ENCODE measurements at places on chromosomes 3 and 15. TPM values are rescaled to one million over a fixed set of nuclear protein-coding genes. Genes with fewer than 3 reads are reported as not detected.

GRCh38 chr3:27680517-27681246 lies 41.4 kb downstream of the EOMES start:
- DNase-seq = no peak

DNA sequence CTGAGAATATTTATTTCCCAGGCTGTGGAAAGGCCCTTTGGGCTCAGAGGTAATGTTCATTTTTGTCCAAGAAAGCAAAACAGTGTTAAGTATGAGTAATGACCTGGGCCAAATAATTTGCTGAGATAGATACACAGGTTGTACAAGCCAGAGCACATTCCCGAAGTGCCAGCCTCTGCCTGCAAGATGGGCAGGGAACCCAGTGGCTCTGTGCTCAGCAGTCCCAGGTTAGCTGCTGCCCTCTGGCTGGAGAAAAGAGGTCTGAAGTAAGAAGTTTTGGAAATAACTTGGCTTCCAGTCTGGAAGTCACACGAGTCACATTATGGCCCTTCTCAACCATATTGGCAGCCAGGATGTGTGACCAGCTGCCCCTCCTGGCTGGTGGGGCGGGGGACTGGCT lies 20.2 kb downstream of the MYZAP start:
- DNase-seq = no peak

- DNase-seq = no peak
Measured at GRCh38 chr3:59940718-59941117, 890.9 kb upstream of the CFAP20DC start.

- DNase-seq = no peak
Measured at GRCh38 chr15:38164507-38164906, 88.1 kb upstream of the SPRED1 start.

DNA sequence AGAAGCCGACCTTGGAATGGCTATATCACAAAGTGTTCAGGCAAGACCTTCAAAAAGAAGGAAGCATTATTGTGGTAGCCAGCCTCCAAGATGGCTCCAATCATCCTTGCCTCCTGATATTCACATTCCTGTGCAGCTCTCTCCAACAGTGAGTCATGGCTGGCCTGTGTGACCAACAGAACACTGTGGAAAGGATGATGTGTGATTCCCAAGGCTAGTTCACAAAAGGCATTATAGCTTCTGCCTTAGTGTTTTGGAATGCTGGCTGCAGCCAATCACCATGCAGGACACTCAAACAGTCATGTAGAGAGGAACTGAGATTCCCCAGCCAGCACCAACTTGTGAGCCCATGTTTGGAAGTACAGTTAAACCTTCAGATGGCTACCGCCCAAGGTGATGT lies 102.6 kb downstream of the EFL1 start:
- peak; percentile 100 for DNase-seq

DNA sequence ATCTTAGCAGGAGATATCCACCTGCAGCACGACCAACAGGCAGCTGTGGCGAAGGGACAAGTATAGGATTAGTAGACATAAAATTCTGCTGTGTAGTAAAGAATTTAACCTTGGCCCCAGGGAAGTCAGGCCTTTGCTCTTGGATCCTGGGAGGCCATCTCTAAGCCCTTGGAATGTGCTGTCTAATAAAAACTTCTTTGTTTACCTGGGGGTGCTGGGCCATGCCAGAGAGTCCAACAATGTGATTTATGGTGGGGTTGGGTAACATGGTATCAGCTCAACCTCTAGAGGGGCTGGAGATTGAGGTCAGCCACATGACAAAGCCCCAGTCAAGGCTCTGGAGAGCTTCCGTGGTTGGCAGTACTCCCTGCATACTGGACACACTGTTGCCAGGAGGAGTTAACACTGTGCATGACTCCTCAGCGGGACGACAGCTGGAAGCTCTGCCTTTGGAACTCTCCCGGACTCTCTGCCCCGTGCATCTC lies 52.4 kb downstream of the HEG1 start:
- peak; percentile 72 for DNase-seq

DNA sequence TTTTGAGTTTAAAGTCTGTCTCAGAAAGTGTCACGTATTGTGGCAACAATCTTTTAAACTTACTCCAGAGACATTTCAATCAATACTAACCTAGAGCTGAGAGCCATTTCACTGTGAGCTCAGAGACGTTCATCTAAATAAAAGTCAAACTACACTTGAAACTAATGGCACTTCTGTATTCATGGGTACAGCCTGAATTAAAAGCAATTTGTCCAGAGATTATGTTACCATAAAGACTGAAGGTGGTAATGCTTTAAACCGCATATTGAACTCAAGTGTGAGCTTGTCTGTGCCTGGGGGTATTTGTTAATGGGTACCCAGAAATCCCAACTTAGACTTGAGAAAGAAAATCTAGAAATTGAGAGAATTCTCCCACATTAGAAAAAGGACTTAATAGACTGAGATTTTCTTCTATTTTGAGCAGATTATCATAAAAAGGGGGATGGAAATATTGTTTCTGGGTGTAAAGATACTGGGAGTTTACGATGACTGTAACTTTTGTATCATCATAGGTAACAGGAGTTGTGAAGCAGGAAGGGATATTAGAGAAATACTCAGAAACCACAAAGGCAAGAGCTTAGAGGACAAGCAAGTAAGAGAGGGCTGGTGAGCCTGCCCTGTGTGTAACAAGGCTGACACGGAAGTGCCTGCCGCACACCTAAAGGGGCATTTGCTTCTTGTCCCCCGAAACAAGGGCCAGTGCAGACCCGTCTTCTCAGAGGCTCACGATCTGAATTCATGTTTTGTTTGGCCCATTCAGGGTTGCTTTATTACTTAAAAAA lies 36.9 kb downstream of the LRIG1 start:
- no peak for DNase-seq

DNA sequence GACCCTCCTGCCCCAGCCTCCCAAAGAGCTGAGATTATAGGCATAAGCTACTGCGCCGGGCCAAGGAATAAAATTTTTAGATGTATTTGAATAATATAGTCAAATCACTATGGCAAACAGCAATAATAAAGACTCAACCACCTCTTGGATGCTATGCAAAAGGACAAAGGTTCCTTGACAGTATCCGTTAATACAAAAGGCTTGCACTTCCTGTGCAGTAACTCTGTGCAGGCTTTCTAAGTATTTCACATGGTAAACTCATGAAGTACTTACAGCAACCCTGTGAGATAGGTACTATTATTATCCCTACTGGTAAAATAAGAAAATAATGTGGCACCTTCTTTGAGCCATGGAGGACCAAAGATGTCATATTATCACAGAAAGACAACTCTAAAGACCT lies 86.8 kb downstream of the SHQ1 start:
- no peak for DNase-seq

GRCh38 chr3:106728315-106729098 lies 648.7 kb upstream of the CCDC54 start:
- DNase-seq = peak; percentile 98

DNA sequence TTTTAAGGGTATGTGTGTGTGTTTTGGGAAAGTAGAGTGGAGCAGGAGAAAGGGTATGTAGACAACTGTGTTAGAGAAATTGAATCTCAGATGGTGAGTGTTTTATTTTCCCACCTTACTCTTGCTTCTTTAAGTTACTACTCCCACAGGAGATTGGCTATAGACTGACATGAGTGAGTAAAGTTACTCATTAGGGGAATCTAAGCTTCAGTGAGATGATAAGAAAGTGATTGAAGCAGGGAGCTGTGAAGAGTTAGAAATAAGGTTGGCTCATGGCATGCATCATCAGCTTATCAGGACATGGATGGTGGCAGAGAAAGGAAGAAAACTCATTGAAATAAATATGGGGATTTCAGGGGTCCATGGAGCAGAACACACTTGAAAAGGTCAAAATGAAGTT lies 88.9 kb downstream of the MBNL1 start:
- DNase-seq = no peak

GRCh38 chr3:28544236-28544635 lies 195.6 kb upstream of the AZI2 start:
- no peak for DNase-seq

GRCh38 chr15:87710406-87710805 lies 546.1 kb downstream of the NTRK3 start:
- peak; percentile 58 for DNase-seq

DNA sequence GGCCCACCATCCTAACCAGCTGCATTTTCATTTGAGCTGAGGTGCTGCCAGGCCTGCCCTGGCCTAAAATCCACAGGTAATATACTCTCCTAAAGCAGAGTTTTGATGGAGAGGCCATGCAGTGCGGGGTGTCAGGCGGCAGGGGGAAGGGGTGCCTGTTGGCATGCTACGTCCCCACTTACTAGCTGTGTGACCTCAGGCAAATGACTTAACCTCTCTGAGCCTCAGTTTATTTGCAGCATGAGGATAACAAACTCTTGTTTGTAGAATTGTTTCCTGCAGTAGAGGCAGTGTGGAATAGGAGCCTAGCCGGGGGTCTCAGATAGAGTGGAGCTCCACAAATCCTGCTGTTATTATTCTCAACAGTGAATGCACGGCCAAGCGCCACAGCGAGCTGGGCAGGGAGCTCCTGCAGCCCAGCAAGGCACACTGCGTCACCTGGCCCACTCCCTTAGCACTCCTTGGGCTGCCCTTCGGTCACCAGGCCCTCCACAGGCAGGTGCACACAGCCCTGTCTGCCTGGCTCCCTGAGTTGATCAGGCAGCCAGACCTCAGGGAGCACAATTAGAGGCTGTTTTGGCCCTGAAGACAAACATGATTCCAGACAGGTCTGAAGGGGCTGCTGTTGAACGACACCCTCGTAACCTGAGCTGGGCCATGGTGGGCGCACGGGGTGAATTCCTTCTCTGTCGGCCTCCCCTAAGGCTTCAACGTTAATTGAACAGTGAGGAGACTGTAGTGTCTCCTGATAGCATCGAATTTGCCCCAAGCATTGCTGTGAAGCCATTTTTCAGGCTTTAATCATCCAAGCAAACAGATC lies 248.8 kb upstream of the LYSMD4 start:
- DNase-seq = no peak

DNA sequence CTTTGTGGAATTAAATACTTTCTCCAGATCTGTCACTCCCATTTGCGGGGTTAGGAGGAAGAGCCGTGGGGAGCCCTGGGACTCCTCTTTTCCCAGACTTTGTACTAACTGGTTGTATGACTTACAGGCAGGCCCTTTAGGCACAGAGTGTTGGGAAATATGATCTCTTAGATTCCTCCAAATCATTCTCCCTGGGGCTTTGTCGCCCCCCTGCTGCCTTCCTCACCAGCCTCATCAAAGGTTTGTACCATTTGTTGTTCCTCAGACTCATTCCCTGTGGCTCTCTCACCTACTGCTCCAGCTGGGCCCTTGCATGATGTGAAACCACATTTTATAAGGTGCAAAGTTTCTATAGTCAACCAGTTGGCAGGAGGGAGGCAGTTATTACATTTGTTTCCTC lies 56.4 kb downstream of the CRYGS start:
- no peak for DNase-seq

DNA sequence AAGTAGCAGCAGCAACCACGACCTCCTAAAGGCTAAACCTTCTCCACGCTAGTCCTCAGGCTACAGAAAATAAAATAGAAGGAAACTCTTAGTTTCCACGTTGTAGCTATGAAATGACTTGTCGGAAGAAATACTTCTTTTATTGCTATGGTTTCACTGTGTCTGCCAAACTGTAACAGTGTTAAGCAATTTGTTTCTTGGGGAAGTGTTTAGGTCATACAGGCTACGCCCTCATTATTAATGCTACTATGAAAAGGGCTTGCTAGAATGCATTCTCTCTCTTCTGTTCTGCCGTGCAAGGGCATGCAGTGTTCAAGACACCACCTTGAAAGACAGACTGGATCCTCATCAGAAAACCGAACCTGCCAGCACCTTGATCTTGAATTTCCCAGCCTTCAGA lies 462.7 kb downstream of the PLOD2 start:
- DNase-seq = no peak

GRCh38 chr3:58021072-58021959 lies 13.1 kb downstream of the FLNB start:
- no peak for DNase-seq

Gene A4GNT
- not detected for total RNA-seq

Gene MEGF11
- not detected for total RNA-seq

Gene SHISA5
- total RNA-seq = 88.6 TPM

Gene UNC13C
- not detected for total RNA-seq

Gene B3GALNT1
- total RNA-seq = 8.2 TPM

Gene SLC24A5
- not detected for total RNA-seq

Gene MUC20
- not detected for total RNA-seq

Gene ANO10
- 41.6 TPM for total RNA-seq

Gene TIGIT
- not detected for total RNA-seq

Gene SLC51B
- total RNA-seq = not detected

Gene GOLGA8A
- total RNA-seq = 4.7 TPM

Gene CA12
- total RNA-seq = 33.7 TPM

Gene C3orf49
- total RNA-seq = not detected

Gene CASR
- total RNA-seq = not detected

Measured in IMR-90 (cell line).